SK-N-MC (cell line): ENCODE measurements at places on chromosomes 2 and 18.

GRCh38 chr2:96601382-96602292 is 36.5 kb downstream of the KANSL3 start:
- no peak for DNase-seq

DNA sequence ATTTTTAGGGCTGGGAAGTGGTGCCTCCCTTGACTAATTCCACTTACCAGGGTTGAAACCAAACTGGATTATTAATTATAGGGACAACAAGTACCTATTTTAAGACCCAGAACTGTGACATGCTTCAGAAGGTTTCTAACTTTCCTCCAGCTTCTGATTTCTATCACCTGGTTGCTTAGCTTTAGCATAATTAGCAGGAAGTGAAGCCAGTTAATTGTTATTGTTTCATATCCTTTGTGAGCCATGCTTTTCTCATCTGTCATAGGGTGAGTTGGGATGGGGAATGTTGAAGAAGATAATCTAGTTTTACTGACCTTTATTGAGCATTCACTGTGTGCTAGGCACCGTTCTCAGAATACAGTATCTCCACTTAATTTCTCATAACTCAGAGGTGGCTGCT is 3.2 kb downstream of the YPEL5 start:
- no peak for DNase-seq

GRCh38 chr2:219142329-219142728 is 18.3 kb downstream of the NHEJ1 start:
- DNase-seq = no peak

DNA sequence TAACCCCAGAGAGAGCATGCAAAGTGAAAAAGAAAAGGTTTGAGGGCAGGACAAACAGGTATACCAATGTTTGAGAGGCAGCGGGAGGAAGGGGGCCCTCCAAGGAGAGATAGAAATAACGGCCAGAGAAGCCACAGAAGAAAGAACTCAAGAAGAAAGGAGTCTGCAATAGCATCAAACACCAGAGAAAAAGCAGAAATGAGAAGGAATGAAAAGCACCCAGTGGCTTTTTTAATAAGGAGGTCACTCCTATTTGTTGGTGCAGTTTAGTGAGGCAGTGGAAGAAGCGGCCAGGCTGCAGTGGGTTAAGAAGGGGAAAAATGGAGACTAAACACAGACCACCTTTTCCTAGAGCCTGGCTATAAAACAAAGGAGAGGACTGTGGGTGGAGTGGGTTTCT is 177.2 kb downstream of the THADA start:
- DNase-seq = no peak

DNA sequence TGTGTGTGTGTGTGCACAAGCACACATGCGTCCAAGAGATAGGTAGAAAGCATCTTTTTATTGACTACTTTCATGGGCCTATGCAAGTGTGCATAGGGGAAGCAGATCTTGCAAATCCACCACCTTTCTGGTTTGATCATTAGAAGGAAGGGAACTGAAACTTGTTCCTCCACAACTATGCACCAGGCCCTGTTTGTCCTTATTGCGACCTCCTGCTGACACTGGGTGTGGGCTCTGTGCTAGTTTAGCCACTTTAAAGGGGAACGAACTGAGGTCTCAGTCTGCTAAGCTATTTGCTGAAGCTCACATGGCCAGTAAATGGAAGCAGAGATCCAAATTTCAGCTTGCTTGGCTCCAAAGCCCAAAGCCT is 32.1 kb upstream of the INSIG2 start:
- DNase-seq = no peak

DNA sequence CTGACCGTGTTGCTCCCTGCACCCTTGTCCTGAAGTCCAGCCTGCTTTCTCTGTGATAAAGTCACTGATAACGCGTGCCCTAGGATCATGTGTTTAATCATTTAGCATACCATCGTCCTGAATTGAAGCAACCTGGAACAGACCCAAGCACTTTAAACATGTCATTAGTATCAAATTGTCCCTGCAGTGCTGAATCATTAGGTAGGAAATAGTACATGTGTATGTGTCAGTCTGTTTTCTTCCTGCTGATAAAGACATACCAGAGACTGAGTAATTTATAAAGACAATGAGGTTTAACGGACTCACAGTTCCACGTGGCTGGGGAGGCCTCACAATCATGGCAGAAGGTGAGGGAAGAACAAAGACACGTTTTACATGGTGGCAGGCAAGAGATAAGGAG is 2.8 kb downstream of the ASB18 start:
- no peak for DNase-seq

DNA sequence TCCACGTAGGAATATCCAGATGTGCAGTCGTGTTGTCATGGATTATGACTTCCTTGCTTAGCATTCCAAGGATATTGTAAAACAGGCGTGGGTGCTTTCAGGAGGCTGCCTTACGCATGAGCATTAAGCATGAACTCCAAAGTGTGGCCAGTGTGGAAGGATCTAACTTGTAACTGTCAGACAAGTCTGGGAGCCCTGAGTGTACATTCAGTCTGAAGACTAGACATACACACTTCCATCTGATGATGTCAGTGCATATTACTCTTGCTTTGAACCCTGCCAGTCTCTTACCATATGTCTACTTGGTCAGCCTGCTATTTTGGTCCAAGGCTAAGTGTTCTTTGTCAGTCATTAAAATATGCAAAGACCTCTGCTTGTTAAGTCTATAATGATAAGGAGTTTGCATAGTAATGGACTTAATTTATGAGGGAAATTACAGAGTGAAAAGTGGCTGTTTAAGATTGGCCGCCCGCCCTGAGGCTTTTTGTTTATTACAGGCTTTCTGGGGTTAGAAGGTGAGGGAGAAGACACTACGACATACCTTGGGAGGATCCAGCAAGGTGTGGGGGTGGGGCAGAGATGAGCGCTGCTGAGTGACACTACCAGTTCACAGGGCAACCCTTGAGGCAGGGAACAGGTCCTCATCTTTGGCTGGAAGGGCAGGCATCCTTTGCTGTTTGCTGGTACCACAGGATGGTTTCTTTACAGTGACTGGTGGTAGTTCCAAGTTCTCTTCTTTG is 48.3 kb downstream of the CABLES1 start:
- DNase-seq = no peak
